Hepatocyte (in vitro differentiated cells): ENCODE measurements at places on chromosomes 1 and 21. TPM values are rescaled to one million over a fixed set of nuclear protein-coding genes. Genes with fewer than 3 reads are reported as not detected.

DNA sequence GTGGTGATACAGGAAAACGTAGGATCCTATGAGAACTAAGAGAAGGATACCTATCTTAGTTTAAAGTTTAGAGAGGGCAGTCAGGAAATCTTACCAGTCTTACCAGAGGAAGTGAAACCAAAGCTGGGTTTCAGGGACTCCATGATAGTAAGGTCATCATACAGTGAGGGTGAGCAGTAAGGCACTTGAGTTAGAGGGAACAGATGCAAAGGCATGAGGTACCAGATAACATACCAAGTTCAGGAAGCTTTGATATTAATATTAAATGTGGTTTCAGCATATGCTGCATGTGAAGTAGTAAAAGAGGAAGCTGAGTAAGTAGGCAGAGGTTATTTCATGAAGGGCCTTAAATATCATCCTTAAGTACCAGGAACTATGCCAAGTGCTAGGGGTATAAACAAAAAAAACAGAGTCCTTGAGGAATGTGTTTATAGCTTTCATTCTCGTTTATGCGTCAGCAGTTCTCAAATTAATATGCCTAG, 16.9 kb downstream of the ATG4C start:
- no peak for DNase-seq

- no peak for DNase-seq
Observed at GRCh38 chr21:35548904-35549615, 500.0 kb upstream of the RUNX1 start.

GRCh38 chr1:5637171-5637570, 355.1 kb downstream of the NPHP4 start:
- DNase-seq = no peak

GRCh38 chr1:113787663-113788062, 24.6 kb downstream of the RSBN1 start:
- DNase-seq = no peak

HES2 gene
- 0.36 and 1.2 TPM in 2 replicates for polyA plus RNA-seq

COL9A2 gene
- polyA plus RNA-seq = 24.9 and 33.5 TPM in 2 replicates

CGN gene
- polyA plus RNA-seq = 46.3 and 54.5 TPM in 2 replicates

C8A gene
- 2.8 and 6.1 TPM in 2 replicates for polyA plus RNA-seq
